ENCODE measurements at places on chromosomes 16 and 17.

DNA sequence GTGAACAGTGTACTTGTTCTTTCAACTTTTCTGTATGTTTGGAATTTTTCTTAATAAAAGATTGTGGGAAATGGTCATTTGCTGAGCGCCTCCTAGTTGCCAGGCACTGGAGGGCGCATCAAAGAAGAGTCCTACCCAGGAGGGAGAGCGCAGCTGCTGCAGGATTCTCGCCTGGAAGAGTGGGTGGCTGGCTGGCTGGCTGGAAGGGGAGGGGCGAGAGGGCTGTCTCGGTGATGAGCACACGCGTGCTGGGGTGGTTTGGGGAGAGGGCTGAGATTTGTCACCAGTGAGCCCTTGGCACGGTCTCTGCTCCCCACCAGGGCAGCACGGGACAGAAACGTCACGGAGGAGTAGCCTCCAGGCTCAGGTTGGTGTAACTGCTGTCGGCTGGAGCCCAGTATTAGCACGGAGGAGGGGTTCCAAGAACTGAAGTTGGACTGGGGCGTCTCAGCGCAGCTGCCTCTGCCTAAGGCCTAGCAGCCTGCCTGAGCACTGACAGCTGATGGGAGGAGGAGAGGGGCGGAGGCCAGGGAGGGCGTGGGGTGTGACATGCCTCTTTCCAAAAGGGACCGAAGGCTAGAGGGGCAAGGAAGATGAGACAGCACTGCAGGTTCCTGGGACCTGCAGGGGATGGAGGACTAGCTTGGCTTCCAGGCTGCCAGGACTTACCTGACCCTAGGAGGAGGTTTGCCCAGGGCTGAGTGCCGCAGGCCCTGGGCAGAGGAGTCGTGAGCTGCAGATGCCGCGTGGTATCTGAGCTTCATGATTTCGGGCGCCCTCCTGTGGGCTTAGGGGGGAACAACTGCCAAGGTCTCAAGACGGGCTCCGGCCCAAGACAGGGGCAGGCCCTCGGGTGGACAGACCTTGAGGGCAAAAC is 5.7 kb downstream of the LDHD start:
- peak; percentile 52 for DNase-seq

DNA sequence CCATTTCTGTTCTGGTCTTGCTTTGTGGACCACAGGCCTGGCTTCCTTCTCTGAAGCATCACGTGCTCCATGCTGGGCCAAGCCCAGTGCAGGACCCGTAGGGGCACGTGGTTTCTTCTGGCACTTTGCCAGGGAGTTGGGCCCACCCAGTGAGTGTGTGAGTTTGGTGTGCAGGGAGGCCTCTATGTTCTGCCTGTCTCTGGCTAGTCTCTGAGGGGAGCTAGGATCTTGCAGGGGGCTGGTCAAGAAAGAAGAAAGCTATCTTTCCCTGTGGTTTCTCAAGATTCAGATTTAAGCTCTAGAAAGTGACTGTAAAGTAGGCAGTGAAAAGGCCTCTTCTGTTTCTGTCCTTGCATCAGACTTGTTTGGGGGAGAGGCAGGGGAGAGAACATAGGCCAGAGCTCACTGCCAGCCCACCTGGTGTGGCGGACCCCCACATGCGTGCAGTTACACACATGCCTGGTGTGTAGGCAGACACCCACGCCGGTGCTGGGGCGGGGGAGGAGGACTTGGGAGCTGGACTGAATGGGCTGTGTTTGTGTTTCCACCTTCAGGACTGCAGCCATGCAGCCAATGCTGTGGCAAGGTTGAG is 11.8 kb downstream of the LASP1 start:
- DNase-seq = no peak

DNA sequence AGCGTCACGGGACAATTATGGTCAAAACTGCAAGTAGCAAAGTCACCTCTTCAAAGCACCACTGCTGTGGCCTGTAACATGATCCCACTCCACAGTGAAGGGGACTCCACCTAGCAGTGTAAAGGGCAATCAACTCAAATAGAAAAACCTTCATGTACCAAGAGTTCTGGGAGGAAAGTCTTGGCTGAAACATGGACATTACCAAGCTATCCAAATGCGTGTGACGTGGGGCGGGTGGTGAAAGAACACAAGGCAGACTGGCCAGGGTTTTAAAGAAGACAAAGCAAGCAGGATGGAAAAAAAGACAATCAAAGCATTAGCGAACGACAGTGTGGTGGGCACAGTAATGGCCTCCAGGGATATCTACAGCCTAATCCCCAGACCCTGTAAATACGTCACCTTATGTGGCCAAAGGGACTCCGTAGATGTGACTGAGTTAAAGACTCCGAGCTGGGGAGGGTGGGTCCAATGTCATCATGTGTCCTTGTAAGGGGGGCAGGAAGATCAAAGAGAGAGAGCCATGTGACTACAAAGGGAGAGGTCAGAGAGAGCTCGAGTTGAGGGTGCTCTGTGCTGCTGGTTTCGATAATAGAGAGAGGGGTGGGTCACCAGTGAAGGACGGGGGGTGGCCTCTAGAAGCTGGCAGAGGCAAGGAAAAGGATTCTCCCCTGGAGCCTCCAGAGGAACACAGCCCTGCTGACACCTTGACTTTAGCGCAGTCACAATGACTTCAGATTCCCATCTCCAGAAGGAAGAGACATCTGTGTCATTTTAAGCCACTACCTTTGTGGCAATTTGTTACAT is 6.0 kb downstream of the HSDL1 start:
- no peak for DNase-seq

DNA sequence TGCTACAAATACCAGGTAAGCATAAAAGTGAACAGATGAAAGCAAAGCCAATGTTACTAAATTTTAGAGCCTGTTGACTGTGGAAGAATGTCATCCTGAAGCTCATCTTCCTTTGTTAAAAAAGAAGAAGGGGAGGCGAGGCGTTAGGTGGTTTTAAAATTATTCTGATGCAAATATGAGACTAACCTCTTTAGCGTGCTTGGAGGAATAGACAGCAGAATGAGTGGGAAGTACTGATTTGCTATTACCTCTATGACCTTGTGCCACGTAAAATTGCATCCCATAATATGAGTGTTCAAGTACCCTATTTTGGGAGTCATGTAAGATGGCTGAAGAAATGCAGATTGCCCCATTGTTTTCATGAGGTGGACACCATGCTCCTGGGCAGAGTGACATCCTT is 95.7 kb downstream of the ELAC2 start:
- no peak for DNase-seq

DNA sequence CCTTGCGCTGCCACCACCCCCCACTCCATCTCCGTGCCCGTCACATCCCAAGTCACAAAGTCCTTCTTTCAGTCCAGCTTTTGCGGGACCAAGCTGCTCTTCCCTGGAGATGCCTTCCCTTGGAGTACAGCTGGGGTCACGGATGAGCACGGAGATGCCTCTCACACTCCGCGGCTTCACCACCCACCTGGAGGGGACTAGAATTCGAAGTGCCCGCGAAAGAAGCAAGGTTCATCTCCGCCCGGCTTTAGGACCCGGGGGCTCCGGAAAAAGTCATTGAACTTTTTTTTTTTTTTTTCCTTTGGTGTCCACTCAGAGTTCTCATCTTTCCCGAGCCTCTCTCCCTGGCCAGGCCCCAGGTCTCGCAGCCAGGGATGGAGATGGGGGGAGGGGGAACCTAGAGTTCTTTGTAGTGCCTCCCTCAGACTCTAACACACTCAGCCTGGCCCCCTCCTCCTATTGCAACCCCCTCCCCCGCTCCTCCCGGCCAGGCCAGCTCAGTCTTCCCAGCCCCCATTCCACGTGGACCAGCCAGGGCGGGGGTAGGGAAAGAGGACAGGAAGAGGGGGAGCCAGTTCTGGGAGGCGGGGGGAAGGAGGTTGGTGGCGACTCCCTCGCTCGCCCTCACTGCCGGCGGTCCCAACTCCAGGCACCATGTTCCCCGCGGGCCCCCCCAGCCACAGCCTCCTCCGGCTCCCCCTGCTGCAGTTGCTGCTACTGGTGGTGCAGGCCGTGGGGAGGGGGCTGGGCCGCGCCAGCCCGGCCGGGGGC is at the start of gene FKBP10:
TSS of gene FKBP10 (plus strand) at position 624 of the 771 bp plus-strand sequence. CDS start at position 655, 31 bp downstream.
- no peak for DNase-seq

GRCh38 chr17:72978593-72979218 is 113.8 kb downstream of the SLC39A11 start:
- DNase-seq = no peak

DNA sequence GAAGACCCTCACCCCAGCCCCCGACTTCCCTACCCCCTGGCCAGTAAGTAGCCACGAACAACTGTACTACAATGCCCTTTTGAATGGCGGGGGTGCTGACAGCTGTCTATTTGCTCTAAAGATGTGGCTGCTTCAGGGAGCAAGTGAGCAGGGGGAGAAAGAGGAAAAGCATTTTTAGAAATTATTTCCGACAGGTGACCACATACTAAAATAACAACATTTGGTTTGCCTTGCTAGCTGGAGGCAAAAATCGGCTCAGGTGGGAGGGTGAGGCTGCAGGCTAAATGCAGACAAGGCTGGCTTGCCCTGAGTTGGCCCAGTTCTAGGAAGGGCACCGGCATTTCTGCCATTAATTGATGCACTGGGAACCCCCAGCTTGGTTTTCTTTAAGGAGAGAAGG is 188.5 kb downstream of the XYLT1 start:
- no peak for DNase-seq

Data from stimulated activated CD8-positive, alpha-beta memory T cell treated with anti-CD3 and anti-CD28 coated beads, Interleukin-15, amount 100 ng/mL, for 4 hours (primary cell).